ENCODE measurements at places on chromosomes 11 and 22. TPM values are rescaled to one million over a fixed set of nuclear protein-coding genes. Genes with fewer than 3 reads are reported as not detected.

Gene SHISA8
- total RNA-seq: not detected

Gene TYMP
- 20.4 TPM for total RNA-seq

Gene AIFM3
- total RNA-seq: 0.47 TPM

Gene CALCB
- total RNA-seq: under 0.01 TPM

Gene THY1
- 0.38 TPM for total RNA-seq

Gene GP1BB
- 0.54 TPM for total RNA-seq

Gene COA4
- 77.1 TPM for total RNA-seq

Gene DENND5A
- total RNA-seq: 207 TPM

Gene CLTCL1
- 4.2 TPM for total RNA-seq

Gene CXCR5
- not detected for total RNA-seq

Gene SEC14L6
- total RNA-seq: under 0.01 TPM

Gene OR52N4
- not detected for total RNA-seq

Data from endothelial cell of coronary artery (primary cell).